ENCODE measurements at places on chromosomes 1 and 21.
A peak's percentile ranks its signal among the peaks of the same experiment; 100 is the strongest.

GRCh38 chr1:163980394-163980793 is 578.6 kb upstream of the PBX1 start:
- DNase-seq, result no peak

DNA sequence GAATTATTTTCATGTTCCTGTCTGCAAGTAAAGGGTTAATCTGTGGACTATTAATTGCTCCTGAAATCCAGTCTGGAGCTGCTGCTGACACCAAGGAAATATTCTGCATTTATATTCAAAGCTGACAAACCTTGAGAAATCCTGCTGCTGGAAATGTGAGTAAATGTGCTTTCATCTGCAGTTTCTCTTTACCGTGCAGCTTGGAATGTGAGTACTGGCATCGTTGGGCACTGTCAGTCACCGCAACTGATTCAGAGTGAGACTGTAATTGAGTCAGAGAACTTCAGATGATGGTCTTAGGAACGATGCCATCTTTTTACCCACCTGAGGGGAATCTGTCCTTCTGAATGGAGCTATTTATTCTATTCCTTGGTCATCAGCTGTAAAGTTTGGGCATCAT is 420.6 kb downstream of the SIPA1L2 start:
- no peak for DNase-seq

GRCh38 chr1:206470692-206471414 is 577 bp downstream of the IKBKE start:
- no peak for DNase-seq

GRCh38 chr1:5428351-5428750 is 563.9 kb downstream of the NPHP4 start:
- DNase-seq, result no peak

GRCh38 chr1:114700036-114700600 is 4.8 kb upstream of the AMPD1 start:
- no peak for DNase-seq

DNA sequence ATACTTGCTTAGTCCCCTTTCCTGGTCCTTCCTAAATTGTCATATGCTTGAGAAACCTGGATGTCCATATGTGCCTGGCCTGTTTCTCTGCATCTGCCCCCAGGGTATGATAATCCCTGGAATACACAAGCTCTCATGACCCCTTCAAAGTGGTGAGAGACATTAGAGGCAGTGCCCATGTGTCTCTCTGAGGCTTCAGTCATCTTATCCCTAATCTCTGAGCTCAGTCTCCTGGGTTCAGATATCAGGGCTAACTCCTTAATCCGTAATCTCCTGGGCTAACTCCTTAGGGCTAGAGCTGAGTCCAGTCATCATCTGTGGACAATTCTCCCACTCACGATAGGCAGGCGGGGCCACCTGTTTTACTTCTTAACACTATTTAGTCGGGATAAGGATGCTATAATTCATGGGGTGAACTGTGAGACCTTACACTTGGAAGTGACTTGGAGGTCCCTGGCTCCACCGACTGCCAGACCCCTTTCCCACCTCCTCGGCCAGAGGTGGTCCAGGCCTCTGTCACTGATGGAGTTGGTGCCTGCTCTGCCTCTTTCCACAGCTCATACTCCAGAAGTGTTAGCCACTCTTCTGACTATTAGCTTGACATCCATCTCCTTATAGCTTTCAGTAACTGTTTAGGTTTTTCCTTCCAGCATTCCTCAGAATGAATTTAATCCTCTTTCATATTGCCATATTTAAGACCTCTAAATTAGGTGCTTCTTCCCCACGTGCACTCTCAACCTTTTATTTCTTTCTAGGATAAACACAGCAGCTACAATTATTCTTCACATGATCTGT is 22.7 kb downstream of the CCN1 start:
- no peak for DNase-seq

GRCh38 chr1:38000529-38001455 is 4.5 kb downstream of the FHL3 start:
- no peak for DNase-seq

- DNase-seq, result no peak
These were observed 1.8 kb downstream of the DISC1 start for GRCh38 chr1:231628207-231628876.

GRCh38 chr1:226578946-226579578 is 30.5 kb downstream of the STUM start:
- no peak for DNase-seq

GRCh38 chr21:35039595-35040289 is 9.4 kb downstream of the RUNX1 start:
- DNase-seq, result no peak

DNA sequence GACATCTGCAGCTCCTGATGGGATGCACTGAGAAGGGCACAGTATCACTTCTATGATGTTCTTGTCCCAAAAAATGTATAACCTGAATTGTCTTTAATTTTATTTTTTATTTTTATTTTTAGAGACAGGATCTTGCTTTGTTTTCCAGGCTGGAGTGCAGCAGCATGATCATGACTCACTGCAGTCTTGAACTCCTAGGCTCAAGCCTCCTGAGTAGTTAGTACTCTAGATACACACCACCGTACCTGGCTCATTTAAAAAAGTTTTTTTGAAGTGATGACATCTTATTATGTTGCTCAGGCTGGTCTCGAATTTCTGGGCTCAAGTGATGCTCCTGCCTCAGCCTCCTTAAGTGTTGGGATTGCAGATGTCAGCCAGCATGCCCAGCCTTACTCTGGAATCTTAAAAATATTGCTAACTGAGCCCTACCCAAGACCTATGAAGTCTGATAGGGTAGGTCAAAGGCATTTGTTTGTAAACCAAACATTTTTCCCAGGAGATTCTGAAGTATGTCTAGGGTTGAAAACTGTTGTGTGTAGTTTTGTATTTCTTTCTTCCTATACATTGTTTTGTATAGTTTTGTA is 68.9 kb downstream of the ATF6 start:
- DNase-seq, result no peak

GRCh38 chr1:214673576-214673975 is 70.6 kb downstream of the CENPF start:
- no peak for DNase-seq

GRCh38 chr1:56688522-56689026 is 43.5 kb downstream of the PRKAA2 start:
- DNase-seq, result no peak

DNA sequence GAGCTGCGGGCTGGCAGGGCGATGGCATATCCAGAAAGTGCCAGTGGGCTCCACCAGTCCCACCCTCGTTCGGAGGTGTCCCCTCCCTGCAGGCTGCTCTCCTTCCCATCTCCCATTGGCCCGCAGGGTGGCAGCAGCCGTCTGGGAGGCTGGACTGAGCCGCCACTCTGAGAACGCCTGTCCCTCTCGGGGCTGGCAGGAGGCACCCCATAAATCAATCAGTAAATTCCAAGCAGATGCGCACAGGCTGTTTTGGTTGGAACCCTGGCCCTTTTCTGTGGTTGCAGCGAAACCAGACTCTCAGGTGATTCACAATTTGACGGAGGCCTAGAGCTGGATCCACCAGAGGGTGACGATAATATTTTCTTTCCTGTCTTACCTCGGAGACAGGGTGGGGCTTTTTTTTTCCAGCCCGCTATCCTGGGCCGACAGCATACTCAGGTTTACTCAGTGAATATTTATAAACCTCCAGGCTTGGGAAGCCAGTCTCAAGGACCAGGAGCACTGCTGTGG is 99.7 kb downstream of the GLIS1 start:
- DNase-seq, result no peak

DNA sequence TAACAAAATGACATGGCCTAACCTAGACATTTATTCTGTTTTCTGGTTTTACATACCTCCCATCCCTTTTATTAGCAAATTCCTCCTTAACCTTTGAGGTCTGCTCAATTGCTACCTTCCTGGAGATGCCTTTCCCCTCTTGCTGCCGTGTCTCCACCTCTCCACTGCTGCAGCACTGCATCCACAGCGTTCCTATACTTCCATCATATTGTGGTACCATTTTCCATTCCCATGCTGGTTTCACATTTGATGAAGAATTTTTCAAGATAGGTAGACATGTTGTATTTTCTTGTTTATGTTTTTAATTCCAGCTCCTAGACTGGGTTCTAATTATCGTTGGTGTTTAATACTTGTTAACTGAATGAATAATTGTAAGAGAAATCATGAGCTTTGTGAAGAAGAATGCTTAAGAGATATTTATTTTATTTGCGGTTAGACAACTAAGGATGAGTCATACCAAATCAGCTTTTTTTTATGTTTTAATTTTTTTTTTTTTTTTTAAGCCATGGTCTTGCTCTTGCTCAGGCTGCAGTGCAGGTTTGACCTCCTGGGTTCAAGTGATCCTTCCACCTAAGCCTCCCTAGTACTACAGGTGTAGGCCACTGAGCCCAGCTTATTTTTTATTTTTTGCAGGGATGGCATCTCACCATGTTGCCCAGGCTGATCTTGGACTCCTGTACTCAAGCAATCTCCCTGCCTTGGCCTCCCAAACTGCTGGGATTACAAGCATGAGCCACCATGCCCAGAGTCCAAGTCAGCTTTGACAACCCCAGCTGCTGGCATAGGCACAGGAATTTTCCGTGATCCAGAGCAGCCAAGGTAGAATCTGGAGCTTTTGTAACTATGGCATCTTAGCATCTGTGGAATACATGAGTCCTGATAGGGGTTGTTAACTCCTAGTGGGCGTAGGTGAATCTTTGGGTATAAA is 44.0 kb downstream of the ATP6V1G3 start:
- no peak for DNase-seq

- no peak for DNase-seq
These were observed 61.4 kb upstream of the TARBP1 start for GRCh38 chr1:234540404-234540762.

DNA sequence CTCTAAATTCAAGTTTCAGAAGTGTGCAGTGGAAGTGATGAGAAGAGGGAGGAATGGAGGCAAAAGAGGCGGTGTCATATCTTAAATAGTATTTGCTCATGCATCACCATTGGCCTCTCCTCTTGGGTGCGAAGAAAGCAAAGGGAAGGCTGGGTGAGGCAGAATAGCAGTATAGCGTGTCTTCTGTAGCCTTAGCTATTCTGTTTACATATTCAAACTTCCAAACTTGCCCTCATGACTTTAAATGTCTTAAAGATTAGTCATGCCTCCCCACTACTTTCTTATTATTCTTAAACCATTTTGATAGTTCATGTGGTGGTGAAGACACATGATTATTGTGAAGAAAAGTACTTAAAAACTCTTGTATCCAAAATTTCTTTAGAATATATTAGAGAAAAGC is 104.6 kb upstream of the TENT5C start:
- no peak for DNase-seq

- no peak for DNase-seq
These were observed 239.4 kb upstream of the ST6GALNAC5 start for GRCh38 chr1:76627901-76628300.

DNA sequence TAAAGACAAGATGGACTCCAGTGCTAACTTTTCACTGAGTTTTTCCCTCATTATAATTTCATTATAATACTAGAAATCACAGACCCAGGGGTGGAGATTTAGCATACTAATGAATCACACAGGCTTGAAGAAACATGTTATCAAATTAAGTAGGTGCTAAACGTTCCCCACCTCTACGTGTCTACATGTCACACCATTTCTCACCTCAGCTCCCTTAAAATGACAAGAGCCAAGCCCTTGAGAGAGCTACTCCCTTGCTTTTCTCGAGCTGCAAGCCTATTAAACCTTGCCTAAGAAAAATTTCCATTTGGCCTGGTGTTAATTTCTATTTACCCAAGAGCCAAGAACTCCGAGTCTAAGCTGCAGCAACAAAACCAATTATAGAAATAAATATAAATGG is 396.3 kb upstream of the NEGR1 start:
- DNase-seq, result no peak

GRCh38 chr21:39073717-39074116 is 109.5 kb downstream of the PSMG1 start:
- DNase-seq, result no peak

- DNase-seq, result no peak
These were observed 43.1 kb upstream of the COX20 start for GRCh38 chr1:244792188-244792850.

DNA sequence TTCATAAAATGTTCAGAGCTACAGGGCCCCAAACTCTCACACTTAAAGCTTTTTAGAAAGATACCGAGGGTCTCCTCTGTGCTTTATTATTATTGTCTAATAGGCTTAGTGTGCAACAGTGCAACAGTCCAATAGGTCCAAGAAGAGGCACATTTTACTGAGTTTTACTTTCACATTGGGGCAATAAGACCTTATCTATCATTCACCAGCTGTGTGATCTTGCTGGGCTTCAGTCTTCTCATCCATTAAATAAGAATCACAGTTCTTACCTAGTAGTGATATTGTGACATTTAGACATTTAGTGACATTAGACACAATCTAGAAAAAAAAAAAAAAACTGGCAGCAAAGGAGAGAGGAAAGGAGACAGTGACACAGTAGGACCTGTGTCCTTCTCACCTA is 175.8 kb upstream of the NFIA start:
- no peak for DNase-seq

- DNase-seq, result no peak
These were observed 222.9 kb downstream of the FAM72C start for GRCh38 chr1:143748906-143749305.

GRCh38 chr1:4079815-4080214 is 179.7 kb upstream of the C1orf174 start:
- DNase-seq, result no peak

DNA sequence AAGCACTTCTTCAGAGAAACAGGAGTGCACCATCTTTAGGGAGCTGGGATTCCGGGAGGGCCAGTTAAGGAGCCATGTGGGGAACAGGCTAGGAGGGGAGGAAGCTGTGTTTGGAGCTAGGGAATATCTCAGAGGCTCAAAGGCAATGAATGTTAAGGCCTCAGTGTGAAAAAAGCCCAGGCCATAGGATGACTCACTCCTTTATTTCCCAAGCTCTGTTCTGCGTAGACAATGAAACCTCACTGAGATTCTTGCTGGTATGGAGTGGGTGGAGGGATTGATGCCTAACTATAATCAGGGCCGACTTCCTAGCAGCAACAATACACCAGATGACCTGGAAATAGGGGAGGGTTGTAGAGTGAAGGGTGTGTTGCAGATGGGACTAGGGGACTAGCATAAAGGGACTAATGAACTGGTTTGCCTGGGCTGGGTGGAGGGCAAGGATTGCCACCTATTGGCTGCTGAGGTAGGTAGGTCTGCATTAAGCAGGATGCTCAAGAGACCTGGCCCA is 2.1 kb downstream of the GNAT2 start:
- no peak for DNase-seq

- DNase-seq, result peak; percentile 88
These were observed 30.0 kb upstream of the S100A7 start for GRCh38 chr1:153490272-153491051.

DNA sequence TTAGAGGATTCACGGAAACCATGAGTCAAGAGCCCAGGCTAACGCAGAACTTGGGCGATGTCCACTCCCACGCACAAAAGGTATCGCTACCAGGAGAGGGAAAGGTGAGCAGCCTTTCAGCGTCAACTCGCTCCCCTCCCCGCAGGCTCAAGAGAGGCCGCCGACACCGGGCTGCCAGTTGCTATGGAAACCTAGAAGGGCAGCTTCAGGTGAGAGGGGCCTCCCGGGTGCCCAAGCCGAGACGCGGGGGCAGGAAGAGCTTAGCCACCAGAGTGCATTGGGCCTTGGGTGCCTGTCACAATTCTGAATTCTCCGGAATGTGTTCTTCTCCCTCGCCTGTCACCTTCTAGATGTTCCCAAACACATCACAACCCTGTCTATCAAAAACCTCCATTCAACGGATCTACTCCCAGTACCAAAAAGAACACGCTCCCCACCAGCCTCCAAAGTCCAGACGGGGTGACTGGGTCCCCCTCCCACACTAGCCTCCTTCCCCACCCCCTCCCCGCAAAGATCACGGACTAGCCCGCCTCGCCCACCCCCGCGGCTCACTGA is 694 bp downstream of the MEAF6 start:
- no peak for DNase-seq

All from NCI-H1436 treated with DMSO at 0.1 percent for 48 hours (cell line).